ENCODE measurements at places on chromosomes 6 and 20. TPM values are rescaled to one million over a fixed set of nuclear protein-coding genes. Genes with fewer than 3 reads are reported as not detected.

Gene CENPW
- 17.6 TPM for polyA plus RNA-seq

- H3K27ac ChIP-seq = no peak overlapping the region
- DNase-seq = no peak
- no peaks in the 10 kb centered on the region for H3K27me3 ChIP-seq
- no peak overlapping the region for H3K4me3 ChIP-seq
- H3K4me1 ChIP-seq = no peaks in the 10 kb centered on the region
- no peaks in the 10 kb centered on the region for H3K36me3 ChIP-seq
Observed at GRCh38 chr6:112348334-112348874, 1.3 kb downstream of the RFPL4B start.

DNA sequence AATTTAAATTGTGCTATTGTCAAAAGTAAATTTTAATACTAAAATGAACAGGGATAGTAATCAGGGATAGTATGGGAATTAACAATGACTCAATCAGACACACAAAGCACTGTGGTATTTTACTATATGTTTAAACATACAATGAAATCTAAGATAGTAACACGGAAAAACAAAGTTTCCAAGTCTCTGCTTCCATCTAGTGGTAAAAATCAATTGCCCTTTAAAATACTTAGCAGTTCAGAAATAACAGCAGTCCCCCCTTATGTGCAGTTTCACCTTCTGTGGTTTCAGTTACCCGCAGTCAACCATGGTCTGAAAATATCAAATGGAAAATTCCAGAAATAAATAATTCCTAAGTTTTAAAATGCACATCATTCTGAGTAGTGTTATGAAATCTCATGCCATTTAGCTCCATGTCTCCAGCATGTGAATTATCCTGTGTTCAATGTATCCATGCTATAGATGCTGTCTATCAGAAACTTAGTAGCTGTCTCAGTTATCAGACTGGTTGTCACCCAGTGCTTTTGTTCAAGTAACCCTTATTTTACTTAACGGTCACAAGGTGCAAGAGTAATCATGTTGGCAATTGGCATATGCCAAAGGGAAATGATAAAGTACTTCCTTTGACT, 58.5 kb downstream of the AHI1 start:
- H3K4me3 ChIP-seq = no peak overlapping the region
- peaks cover 13% of the 10 kb centered on the region for H3K4me1 ChIP-seq
- H3K36me3 ChIP-seq = no peaks in the 10 kb centered on the region
- no peaks in the 10 kb centered on the region for H3K27me3 ChIP-seq

Gene BPIFB4
- polyA plus RNA-seq = not detected

- H3K4me3 ChIP-seq = no peak overlapping the region
- no peak for DNase-seq
- no peaks in the 10 kb centered on the region for H3K27me3 ChIP-seq
- H3K27ac ChIP-seq = no peak overlapping the region
Observed at GRCh38 chr6:135586844-135587243, 89.3 kb upstream of the AHI1 start.

DNA sequence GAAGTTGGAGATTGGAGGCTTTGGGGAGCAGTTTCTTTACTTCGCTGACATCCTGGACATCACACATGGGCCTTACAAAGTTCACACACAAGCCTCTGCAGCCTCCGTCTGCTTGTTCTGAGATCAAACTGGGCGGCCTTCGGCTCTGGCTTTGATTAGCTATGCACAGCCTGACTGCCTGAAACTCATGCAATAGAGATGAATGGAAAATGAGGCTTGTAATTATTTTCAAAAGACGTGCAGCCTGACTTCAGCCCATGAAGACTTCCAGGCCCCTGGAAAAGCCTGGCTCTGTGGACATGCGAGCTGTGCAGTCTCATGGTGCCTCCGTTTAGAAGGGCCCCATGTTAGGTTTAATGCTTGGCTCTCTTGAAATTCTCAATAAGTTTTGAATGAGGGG, 480.5 kb upstream of the SULF2 start:
- peaks cover 2% of the 10 kb centered on the region for H3K27me3 ChIP-seq
- H3K4me3 ChIP-seq = no peak overlapping the region
- H3K27ac ChIP-seq = no peak overlapping the region
- no peaks in the 10 kb centered on the region for H3K4me1 ChIP-seq
- DNase-seq = no peak
- no peaks in the 10 kb centered on the region for H3K36me3 ChIP-seq

DNA sequence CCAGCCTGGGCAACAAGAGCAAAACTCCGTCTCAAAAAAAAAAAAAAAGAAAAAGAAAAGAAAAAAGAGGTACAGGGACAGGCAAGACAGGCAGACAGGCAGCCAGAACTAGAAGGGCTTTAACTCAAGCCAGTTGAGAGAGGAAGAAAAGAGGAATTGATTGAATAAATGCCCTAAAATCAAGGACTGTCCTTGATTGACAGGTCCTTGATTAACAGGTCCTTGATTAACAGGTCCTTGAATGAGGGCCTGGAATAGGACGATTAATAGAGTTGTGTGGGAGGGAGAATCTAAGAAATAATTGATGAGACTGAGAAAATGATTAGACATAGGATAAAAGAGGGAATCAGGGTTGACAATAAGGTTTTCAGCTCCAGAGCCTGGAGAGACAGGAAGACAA, 36.1 kb downstream of the ZC2HC1B start:
- no peaks in the 10 kb centered on the region for H3K4me1 ChIP-seq
- DNase-seq = no peak
- H3K27me3 ChIP-seq = no peaks in the 10 kb centered on the region
- H3K27ac ChIP-seq = no peak overlapping the region
- no peaks in the 10 kb centered on the region for H3K36me3 ChIP-seq

DNA sequence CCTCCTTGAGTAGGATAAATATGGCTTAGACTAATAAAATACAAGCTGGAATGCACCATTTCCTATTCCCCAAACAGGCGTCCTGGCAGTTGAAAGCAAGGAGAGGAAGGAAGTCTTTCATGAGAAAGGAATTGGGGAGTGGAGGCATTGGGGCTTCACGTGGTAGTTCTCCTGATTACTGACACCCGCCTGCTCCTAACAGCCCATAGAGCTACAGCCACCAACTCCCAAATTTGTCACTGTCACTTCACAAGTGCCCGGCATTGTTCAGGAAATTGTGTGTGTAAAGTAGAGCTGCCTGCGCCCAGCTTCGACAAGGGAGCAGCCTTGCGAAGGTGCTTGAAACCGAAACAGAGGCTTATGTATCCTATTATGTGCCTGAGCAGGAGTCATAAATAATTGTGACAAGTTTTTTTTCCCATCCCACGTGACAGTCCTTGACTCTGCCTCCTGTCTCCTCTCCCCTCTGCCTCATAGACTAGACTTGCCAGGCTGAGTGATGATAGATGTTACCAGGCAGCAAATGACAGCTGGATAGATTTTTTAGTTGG, 301.7 kb upstream of the ZFP64 start:
- no peaks in the 10 kb centered on the region for H3K36me3 ChIP-seq
- peaks cover 21% of the 10 kb centered on the region for H3K27me3 ChIP-seq
- no peak overlapping the region for H3K27ac ChIP-seq

DNA sequence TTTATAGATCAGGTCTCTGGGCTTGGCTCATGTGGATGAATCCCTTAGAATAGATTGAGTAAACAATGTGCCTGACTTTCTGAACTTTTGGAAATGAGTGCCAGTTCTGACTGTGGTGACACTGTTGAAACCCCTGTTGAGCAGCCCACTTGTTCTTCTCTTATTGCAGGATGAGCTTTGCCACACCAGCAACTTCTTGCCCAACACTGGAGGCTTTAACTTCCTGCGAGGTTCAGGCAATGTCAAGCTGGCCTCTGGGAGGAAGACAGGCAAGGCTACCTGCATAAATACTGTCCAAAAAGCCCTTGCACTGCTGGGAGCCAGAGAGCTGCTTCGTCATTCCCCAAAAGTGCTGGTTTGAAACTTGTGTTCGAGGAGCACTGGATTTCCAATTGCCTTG, 32.8 kb upstream of the SMIM8 start:
- H3K4me1 ChIP-seq = peaks cover 3% of the 10 kb centered on the region
- DNase-seq = no peak
- no peak overlapping the region for H3K27ac ChIP-seq

- no peak overlapping the region for H3K4me3 ChIP-seq
- H3K36me3 ChIP-seq = no peaks in the 10 kb centered on the region
- H3K27me3 ChIP-seq = no peaks in the 10 kb centered on the region
- DNase-seq = no peak
Observed at GRCh38 chr6:143652841-143653331, 24.9 kb upstream of the PHACTR2 start.

Gene COL9A3
- polyA plus RNA-seq = 4.4 TPM

DNA sequence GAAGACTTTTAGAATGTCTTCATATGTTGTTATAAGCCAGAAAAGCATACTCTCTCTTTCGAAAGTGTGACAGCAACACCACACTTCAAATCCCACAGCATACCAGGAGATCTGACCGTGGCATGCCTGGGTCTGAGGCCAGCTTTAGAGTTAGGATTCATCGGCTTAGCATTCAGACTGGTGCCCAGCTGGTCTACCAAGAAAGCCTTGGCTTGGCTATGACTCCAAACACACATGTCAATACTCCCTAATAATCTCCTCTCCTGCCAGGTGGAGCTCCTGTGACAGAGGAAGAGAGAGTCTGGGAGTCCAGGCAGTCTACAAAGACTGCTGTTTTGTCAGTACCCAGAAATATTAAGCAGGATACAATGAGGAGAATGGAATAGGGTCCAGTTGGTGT, 77.1 kb upstream of the MAN1A1 start:
- DNase-seq = no peak
- H3K27ac ChIP-seq = no peak overlapping the region
- no peak overlapping the region for H3K4me3 ChIP-seq
- no peaks in the 10 kb centered on the region for H3K27me3 ChIP-seq
- H3K4me1 ChIP-seq = no peaks in the 10 kb centered on the region

- DNase-seq = no peak
- no peaks in the 10 kb centered on the region for H3K27me3 ChIP-seq
- no peak overlapping the region for H3K4me3 ChIP-seq
- H3K4me1 ChIP-seq = no peaks in the 10 kb centered on the region
Observed at GRCh38 chr6:160112628-160113299, 8.9 kb upstream of the SLC22A1 start.

Gene RBBP8NL
- not detected for polyA plus RNA-seq

Gene TGM3
- not detected for polyA plus RNA-seq

GRCh38 chr6:149464411-149464810, 20.4 kb downstream of the ZC3H12D start:
- H3K4me3 ChIP-seq = no peak overlapping the region
- peaks cover 17% of the 10 kb centered on the region for H3K36me3 ChIP-seq
- H3K27ac ChIP-seq = no peak overlapping the region
- peaks cover 12% of the 10 kb centered on the region for H3K4me1 ChIP-seq
- DNase-seq = no peak
- no peaks in the 10 kb centered on the region for H3K27me3 ChIP-seq

DNA sequence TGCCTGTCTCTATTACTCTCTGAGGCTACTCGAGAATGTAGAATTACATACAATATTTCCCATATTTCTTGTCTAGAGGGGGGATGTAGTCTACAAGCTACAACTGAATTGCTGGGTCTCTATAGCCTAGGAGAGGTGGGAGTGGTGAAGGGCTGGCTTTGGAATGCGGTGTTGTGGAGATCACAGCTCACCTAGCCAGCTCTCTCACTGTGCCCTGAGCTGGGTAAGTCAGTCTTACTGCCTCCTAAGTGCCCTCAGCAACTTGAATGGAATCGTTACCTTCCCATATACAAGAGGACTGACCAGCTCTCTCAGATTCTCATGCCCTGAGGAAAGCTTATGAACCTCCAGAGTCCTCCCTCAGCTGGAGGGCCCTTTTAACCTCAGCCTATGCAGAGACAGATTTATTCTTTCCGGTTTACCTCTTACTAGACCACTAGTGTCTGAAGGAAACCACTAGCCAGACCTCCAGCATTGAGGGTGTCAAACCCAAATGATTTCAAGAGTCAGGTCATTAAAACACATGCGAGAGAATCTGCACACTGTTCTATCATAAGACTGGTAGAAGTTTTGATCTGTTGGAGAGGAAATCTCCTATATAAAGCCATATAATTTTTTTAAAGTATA, 20.6 kb downstream of the VIP start:
- no peaks in the 10 kb centered on the region for H3K27me3 ChIP-seq
- no peak for DNase-seq
- H3K27ac ChIP-seq = no peak overlapping the region
- no peak overlapping the region for H3K4me3 ChIP-seq

GRCh38 chr20:62065674-62066338, at the start of gene TAF4:
Gene TAF4 (minus strand): TSS chr20:62065881. CDS start chr20:62065810, 71 bp downstream.
- peaks cover 53% of the 10 kb centered on the region for H3K4me1 ChIP-seq
- H3K27ac ChIP-seq = no peak within 1 kb of the TSS
- DNase-seq = peak; percentile 68
- peak within 1 kb of the TSS; percentile 89 for H3K4me3 ChIP-seq
- no peaks in the 10 kb centered on the region for H3K27me3 ChIP-seq
- no peaks in the 10 kb centered on the region for H3K36me3 ChIP-seq

- H3K4me3 ChIP-seq = no peak overlapping the region
- H3K27me3 ChIP-seq = no peaks in the 10 kb centered on the region
- peak overlapping the region; percentile 78 for H3K27ac ChIP-seq
- DNase-seq = no peak
Observed at GRCh38 chr6:137237413-137238170, 18.4 kb upstream of the IFNGR1 start.

DNA sequence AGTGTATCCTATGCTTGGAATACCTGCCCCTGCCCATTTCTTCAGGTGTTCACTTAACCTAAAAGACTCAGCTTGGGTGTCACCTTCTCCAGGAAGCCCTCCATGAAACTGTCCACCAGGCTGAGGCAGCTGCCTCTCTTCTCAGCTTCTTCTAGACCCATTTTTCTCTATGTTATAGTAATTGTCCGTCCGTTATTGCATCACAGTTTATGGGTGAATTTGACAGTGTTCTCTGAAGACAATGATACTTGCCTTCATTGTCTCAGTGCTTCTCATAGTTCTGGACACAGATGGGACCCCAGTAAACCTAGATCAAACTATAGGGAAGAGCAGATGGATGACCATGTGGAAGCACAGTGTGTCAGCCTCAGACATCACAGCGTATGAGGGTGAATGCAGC, 238.0 kb upstream of the MOCS1 start:
- no peaks in the 10 kb centered on the region for H3K36me3 ChIP-seq
- H3K4me3 ChIP-seq = no peak overlapping the region
- DNase-seq = no peak

Gene GLP1R
- polyA plus RNA-seq = not detected

GRCh38 chr6:35065870-35066269, 75.3 kb downstream of the TCP11 start:
- H3K27me3 ChIP-seq = no peaks in the 10 kb centered on the region
- no peaks in the 10 kb centered on the region for H3K4me1 ChIP-seq
- H3K4me3 ChIP-seq = no peak overlapping the region
- no peak overlapping the region for H3K27ac ChIP-seq

GRCh38 chr20:38108438-38108985, 56.6 kb downstream of the TGM2 start:
- H3K4me1 ChIP-seq = peaks cover 2% of the 10 kb centered on the region
- H3K27me3 ChIP-seq = no peaks in the 10 kb centered on the region
- no peak for DNase-seq
- H3K27ac ChIP-seq = no peak overlapping the region
